ENCODE measurements at places on chromosomes 5 and 9.

DNA sequence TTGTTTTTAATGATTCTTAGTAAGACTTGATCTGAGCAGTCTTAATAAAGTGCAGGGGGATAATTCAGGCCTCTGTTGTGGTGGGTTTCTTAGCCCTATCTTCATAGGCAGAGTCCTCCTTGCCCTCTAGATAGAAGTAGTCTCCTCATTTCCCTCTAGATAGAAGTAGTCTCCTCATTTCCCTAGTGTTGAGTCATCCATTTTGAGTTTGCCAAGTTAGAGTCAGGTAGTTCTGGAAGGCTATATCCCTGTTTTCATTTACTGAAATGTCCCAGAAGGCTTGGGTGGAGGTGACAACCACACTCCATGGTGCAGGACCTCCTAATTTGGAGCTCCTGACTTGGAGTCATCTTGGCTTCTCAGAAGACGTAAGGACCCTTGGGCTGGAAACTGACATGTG is 384.6 kb downstream of the MLLT3 start:
- no peak for DNase-seq

- no peak for DNase-seq
These were observed 45.2 kb upstream of the CKMT2 start for GRCh38 chr5:81187885-81188284.

GRCh38 chr5:16536246-16536645 is 70.6 kb upstream of the ZNF622 start:
- no peak for DNase-seq

DNA sequence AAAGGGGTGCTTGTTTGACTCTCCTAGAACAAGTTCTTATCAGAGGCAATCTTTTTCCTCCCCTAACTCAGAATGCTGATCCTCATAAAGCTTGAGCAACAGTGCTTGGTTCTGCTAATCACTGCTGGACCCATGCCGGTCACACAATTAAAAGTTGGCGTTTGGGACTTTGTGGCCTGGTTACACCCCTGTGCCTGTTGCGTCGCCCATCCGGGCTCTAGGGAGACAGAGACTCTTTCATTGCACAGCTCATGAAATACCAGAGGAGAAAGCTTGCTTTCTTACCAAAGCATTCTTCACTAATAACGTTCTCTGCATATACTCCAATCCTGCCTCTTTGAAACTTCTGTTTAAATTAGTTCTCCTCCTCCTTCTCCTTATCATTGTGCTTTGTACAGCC is 301.1 kb downstream of the NR3C1 start:
- DNase-seq = no peak

- no peak for DNase-seq
These were observed 286.9 kb downstream of the GADD45G start for GRCh38 chr9:89891591-89892304.
